ENCODE measurements at places on chromosomes 3 and 15.

- no peak for DNase-seq
These were observed 116.8 kb downstream of the TPRG1 start for GRCh38 chr3:189288348-189289235.

DNA sequence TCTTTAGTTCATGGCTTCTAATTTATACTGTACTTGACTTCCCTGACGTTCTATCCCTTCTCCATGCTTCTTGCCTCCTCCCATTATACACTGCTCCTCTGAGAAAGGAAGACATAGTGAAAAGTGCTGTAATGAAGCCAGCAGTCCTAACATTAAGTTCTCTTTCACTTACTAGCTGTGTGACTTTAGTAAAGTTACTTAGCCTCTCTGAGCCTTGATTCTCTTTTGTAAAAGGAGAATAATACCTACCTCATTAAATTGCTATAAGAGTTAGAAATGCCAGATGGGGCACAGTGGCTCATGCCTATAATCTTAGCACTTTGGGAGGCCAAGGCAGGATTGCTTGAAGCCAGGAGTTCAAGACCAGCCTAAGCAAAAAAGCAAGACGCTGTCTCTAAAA lies 18.8 kb upstream of the IGF2BP2 start:
- DNase-seq = no peak

DNA sequence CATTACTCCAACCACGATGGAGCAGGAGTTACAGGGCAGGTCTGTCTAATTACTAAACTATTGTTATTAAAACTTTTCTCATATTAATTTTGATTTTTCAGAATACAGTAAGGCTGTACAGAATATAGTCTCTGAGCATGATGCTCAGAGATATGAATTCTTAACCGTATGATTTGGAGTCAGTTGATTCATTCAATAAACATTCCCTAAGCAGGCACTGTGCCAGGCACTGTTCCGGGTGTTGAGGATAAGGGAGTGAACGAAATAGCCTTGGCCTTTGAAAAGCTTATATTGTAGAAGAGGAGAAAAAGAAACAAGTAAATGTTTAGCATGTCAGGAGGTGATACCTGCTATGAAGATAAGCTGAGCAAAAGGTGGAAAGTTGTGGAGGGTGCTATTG lies 187.3 kb downstream of the KCNAB1 start:
- no peak for DNase-seq

DNA sequence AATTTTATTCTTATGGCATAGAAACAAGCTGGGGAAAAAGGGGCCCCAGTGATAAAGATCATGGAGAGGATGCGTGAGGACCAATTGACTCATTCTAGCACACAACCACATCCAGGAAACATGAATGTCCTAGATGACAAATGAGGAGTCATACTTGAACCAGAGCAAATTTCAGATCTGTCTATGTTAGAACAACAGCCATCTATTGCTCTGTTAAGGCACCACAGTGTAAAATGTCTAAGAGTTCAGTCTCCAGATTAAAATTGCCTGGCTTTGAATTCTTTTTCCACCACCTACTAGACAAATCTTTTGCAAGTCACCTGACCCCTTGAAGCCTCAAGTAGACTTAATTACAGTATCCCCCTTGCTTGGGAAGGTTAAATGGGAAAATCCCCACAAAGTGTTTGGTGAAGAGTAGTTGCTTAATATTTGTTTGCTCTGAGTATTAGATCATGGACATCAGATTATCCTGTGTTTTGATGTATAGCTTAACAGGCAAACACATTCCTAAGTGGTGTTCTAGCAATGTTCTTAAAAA lies 258.7 kb upstream of the TGFBR2 start:
- DNase-seq = peak; percentile 14

DNA sequence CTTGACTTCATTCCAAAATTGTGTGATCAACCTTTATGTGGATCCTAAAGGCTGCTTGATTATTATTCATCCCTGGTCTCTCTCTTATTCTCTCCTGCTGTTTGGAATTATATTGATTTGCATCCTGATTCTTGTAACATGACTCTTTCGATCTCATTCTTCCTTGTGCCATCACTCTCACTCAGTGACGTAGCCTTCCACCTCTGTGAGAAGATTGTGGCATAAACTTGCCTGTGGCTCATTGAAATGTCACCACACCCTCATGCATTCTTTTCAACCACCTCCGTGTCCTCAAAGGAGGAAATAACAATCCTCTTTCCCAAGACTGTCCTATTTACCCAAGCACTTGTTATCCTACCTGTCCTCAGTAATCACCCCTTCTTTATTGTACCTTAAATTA lies 41.3 kb upstream of the GCNT3 start:
- DNase-seq = no peak

DNA sequence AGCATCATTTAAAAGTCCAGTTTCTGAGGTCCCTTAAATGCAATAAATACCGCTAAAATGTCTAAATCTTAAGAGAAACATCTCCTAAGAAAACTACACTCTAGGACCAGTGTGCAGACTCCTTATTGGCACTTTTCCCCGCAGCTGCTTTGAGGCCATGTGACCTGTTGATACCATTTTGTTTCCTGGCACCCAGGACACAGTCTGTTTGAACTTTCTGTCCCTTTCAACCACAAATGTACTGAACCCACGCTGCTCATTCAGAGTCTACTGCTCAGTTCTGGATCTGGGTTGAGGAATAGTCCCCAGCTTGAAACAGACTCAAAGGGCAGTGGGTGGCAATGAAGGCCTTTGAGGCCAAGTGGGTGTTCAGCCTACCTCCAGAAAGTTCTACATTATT lies 17.1 kb downstream of the LDHAL6B start:
- DNase-seq = no peak

DNA sequence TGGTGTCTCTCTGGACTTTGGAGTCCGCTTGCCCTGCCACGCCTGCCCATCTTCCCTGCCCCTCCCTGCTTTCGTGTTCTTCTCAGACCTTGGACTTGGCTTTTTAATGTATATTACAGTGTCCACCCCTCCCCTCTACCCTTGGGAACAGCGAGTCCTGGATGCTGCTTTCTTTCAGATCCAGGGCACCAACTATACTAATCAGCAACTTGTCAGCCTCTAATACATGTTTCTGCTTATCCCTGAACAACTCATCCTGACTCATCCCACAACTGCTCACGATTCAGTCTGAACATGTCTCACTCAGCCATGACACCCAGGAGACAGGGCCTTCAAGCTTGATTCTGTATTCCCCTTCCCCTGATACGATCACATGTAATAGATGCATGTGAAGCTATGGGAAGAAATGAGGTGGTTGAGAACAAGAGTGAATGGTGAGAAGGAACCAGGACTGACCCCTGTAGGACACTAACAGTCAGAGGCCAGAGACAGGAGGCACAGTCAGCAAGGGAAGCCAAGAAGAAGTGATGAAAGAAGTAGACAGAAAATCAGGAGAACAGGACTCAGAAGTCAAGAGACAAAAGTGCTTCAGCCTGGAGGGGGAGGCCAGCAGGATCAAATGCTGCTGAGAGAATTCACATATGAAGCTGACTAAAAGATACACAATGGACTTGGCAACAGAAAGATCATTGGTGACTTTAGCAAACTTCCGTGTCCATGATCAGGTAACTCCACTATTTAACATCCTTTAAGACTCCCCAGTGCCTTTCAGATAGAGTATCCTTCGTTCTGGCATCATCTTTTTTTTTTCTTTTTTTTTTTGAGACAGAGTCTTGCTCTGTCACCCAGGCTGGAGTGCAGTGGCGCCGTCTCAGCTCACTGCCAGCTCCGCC lies 35.4 kb downstream of the BCL2L10 start:
- no peak for DNase-seq

- DNase-seq = no peak
These were observed 64.7 kb downstream of the OXSM start for GRCh38 chr3:25854635-25855034.

DNA sequence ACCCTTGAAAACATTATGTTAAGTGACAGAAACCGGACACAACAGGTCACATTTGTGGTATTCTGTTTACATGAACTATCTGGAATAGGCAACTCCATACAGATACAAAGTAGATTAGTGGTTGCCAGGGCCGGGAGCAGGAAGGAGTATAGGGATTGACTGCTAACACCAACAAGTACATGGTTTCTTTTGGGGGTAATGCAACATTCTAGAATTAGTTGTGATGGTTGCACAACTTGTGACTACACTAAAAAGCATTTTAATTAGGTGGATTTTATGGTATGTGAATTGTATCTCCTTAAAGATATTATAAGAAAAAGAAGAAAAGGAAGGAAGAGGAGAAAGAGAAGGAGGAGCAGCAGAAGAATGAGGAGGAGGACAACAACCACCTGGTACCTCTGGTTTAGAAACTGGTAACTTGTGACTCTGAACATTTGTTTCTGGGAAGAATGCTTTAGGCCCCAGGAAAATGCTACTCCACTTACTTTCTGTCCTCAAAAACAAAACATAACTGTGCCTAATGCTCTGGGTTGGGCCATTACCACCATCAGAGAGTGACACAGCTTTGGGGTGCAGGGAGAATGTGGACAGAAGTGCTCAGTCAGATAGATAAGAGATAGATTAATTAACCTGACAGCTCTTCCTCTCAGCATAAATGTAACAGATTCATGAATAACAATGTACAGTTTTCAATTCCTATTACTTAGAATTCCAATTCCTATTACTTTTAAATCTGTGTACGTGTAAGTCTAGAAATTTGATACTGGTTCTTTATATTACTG lies 20.3 kb downstream of the SETMAR start:
- no peak for DNase-seq

- DNase-seq = no peak
These were observed 50.6 kb upstream of the AKAP13 start for GRCh38 chr15:85329561-85330422.

DNA sequence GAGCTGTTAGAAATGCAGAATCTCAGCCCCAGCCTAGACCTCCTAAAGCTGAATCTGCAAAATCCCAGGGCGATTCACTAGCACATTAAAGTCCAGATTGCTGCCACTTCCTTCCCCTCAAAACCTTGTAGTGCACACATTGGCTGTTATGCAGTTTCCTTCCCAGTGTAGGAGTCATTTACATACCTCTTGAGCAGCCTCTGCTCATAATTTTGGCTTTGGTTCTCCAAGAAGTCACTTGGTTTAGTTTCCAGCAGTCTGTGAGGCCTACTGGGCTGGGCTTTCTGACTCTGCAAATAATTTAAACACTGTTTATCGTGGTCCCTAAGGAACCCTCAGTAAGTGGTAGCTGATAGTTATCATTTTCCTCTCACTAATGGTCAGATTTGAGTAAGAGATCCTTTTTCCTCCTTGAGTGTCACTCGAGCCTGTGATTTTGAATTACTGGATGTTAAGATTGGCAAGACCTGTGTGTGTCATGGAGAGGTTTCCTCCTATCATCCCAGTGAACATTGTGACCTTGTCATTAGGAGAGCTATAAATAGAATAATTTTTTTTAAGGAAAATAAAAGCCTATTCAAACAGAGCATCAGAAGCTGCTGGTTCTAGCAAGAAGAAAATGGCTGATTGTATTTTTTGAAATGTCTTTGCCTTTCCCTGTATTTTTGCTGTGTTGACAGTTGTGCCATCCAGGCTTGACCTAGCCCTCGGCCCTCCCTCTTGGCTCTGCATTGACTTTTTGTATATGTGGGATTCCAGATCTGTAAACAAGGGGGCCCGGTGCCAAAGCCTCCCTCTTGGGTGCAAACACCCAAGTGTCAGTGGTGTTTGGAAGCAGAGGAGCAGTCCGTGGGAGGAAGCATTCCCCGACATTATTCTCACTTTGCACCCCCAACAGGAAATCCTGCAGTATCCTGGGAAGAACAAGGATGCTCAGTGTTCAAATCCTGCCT lies 134.8 kb upstream of the ANKRD28 start:
- DNase-seq = no peak

DNA sequence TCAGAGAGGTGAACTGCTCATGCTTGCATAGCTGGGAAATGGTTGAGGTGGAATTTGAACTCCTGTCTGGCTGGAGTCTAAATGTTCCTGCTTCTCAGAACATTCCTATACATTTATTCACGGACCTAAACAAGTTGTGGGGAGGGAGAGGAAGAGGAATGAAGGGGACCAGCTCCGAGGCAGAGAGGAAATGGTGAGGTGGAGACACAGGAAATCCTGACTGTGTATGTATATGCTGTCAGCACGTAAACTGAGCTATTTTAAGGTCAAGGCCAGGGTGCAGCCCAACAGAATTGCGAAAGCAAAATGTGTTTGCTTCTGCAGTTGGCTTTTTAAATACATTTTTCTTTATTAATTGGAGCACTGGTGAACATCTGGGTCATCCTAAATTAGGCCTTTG lies 74.1 kb upstream of the POMGNT2 start:
- peak; percentile 26 for DNase-seq

GRCh38 chr15:60800299-60801072 lies 321.5 kb upstream of the ICE2 start:
- peak; percentile 33 for DNase-seq

DNA sequence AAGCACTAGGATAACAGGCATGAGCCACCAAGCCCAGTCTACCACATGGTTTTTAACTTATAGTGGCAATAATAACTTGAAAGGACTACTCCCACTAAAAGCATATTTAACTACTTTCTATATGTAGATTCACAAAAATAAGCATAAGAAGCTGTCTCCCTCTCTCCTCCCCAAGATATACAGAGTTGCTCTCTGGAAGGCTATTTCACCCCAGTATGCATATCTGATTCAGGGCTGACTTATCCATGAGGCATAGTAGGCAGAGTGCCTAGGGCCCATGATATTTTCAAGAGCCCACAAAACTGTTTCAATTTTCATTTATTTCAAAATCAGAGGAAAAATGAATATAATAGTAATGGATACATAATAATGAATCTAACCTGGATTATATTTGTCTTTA lies 20.5 kb downstream of the ATP8B4 start:
- no peak for DNase-seq

- DNase-seq = no peak
These were observed 621.5 kb upstream of the ZNF385D start for GRCh38 chr3:22372292-22373062.

DNA sequence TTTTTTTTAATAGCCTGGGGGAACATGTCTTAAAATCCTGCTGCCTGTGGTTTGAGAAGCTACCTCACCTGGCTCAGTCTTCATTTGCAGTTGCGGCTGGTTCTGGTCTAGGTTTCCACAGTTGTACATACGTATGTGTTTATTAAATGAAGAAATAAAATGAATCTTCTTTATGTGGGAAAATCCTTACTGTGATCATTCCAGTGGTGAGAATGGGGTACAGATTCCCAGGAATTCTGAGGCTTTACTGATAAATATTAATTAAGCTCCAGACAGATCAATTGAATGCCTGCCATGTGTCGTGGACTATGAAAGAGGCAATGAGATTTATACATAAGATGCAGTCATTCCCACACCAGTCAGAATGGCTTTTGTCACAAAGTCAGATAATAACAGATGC lies 356.1 kb upstream of the GRM7 start:
- no peak for DNase-seq

GRCh38 chr3:121943431-121943830 lies 49.2 kb downstream of the SLC15A2 start:
- no peak for DNase-seq

DNA sequence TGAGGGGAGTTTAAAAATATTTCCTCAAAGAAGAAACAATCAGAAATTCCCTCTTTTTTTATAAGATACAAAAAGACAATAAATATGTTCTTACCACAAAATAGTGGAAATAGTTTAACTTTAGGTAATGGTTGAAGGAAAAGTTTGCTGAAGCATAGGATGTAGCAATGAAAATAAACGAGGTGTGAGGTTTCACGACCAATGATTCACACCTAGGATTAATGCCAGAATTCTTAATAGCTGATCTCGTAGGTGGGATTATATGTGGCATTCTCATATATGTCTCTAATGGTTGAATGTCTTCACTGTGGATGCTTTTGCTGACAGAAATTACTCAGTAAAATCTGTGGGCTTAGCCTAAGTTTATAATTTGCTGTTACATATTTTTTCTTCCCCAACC lies 467.7 kb downstream of the FGF12 start:
- no peak for DNase-seq

- DNase-seq = no peak
These were observed 6.4 kb downstream of the CADM2 start for GRCh38 chr3:84965141-84965540.
